ENCODE measurements at places on chromosomes 7 and 10.

DNA sequence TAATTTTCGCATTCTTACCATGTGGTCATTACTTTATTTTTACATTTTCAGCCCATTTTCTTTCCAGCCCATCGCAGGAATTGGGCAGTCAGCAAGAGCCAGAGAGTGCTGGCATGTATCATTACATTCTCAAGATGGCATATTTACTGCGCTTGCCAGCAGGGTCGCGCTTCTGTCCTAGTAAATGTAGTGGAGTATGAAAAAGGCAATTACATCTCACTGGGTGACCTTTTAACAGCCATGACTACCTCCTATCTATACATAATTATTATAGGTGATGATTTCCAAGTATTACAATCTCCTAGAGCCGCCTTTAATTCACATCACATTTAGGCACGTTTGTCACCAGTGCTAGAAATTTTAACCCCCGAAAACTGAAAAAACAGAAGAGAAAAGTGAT is 433.7 kb upstream of the MGMT start:
- no peak for DNase-seq

- DNase-seq: no peak
Measured at GRCh38 chr7:142455392-142455791, 197.5 kb upstream of the PRSS58 start.

GRCh38 chr7:44262031-44262430 is 61.3 kb downstream of the YKT6 start:
- DNase-seq: no peak

DNA sequence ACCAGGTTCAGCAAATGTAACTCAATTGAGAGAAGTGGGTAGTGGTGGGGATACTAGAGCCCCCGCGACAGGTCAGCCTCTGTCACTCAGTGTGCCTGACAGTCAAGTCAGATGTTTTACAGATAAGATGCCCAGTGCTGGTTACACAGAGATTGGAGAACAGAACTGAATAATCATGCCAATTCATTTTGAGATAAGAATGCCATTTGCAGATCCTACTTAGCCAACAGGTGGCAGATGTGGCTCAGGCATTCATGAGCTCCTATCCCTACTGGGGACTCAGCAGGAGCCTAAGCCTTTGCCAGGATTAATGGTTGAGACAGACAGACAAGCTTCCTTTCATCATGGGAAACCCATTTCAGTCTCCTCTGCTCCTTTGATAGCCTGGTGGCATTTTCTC is 137.8 kb downstream of the MAPK8 start:
- DNase-seq: no peak

- DNase-seq: no peak
Measured at GRCh38 chr10:21401196-21401595, 124.3 kb downstream of the SKIDA1 start.

- no peak for DNase-seq
Measured at GRCh38 chr10:79127151-79127961, 58.6 kb downstream of the ZMIZ1 start.

DNA sequence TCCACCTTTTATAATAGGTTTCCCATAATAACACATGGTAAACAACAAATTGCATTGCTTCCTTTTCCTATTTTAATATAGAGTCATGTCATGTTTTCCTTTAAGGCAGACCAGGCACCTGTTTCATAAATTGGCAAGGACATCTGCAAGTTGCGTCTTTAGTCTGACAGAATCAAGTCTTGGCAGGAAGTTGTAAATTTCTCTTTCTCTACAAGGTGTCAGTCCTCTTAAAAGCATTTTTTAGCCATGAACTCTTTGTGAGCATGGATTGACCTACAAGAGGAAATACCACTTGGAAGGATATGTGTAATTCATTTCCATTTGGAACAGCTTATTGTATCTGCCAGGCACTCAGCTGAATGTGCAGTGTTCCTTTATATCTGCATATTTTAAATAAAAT is 176.8 kb downstream of the PRKG1 start:
- no peak for DNase-seq

GRCh38 chr7:140033779-140034363 is 28.9 kb downstream of the PARP12 start:
- DNase-seq: no peak

DNA sequence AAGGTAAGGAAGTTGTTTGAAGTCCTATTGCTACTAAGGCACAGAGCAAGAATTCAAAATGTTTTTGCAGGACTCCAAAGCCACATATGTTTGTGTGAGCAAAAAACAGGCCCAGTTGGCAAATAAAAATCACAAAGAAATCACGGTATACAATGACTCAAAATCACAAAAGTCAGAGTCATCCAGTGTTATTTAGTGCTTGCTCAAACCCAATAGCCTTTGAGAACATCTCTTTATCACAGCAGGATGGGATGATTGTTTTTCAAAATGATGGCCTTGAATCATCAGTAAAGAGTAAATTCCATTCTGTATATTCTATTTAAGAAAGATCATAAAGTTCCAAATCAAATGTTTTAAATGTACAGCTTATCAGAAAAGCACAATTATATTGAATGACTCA is 693.9 kb downstream of the REEP3 start:
- DNase-seq: no peak

DNA sequence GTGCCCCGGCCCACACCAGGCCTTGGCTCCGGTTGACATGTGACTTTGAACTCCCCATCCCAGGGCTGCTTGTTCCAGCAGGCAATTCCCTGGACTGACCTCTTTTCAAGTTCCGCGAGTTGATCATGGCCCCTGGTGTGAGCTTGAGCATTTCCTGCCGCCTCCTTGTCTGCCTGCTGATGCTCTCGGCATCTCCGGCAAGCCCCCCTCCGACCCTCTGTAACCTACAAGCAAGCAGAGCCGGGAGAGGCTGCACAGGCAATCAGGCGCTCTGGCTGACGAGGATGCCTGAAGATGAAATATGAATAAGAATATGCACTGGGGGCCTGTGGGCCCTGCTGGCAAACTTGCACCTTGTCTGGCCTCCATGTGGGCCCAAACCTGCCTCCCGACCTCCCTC is 304.9 kb upstream of the MKI67 start:
- DNase-seq: no peak

GRCh38 chr10:35854661-35855060 is 212.6 kb upstream of the FZD8 start:
- no peak for DNase-seq

- no peak for DNase-seq
Measured at GRCh38 chr10:70274643-70275042, 9.2 kb downstream of the NPFFR1 start.

DNA sequence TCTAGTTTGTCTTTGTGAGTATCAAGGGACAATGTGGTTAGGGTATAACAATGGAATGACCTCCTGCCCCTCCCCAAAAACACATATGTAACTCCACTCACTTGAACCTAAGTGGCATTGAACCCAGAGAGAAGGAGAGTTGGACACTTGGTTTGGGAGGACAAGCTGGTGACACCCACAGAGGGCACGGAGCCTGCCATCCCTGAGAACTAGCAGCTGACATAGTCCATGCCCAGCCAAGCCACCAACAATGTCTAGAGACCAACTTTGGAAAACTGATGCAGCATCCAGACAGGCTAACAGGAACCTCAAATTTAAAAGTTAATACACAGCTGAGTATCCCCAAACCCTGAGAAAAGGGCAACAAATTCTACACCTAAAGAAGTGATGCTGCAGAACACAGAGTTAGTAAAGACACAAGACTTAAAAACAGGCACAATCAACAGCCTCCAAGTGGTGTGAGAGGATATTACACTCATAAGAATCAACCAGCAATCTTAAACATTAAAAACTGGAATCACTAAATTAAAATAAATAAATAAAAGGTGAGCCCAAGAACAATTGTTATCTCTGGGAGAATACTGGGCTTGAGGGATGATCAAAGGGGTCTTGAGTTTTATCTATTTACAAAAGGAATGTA is 27.2 kb downstream of the NUDCD3 start:
- DNase-seq: no peak

DNA sequence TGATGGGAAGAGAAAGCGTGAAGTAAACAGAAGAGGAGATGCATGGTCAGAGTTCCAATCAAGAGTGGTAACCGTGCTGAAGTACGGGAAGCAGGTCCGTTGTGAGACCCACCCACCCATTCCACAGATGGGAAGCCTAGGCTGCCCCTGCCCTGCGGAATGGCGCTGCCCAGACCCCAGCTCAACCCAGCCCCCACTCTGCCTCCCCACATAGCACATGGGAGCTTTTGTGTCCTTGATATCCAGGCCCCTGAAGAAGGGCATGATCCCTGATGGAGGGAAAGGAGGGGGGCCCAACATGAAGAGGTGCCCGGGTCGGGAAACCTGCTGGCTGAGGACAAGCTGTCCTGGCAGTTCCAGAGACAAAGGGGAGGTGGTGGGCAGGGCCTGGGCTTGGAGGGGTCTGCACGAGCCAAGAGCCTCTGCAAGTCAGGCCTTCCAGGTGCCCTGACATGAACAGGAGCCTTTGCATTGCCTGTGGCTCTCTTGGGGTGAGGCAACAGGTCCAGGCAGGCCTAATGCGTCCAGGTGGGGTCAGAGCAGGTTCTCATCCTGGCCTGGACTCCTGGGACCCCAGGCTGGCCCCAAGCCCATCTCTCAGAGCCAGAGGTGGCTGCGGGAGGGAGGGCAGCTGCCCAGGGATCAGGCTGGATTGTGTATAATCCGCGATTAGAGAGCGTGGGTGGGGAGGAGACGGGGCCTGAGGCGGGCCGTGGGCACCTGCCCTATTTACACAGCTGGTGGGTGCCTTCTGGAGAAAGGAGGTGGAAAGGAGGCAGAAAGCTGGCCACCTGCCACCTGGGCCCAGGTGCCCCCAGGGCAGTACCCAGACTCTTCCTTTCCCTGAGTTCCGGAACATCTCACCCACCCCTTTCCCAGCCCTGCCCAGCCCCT is 23.5 kb downstream of the YKT6 start:
- no peak for DNase-seq

- DNase-seq: no peak
Measured at GRCh38 chr7:98049034-98049433, 57.6 kb upstream of the LMTK2 start.

DNA sequence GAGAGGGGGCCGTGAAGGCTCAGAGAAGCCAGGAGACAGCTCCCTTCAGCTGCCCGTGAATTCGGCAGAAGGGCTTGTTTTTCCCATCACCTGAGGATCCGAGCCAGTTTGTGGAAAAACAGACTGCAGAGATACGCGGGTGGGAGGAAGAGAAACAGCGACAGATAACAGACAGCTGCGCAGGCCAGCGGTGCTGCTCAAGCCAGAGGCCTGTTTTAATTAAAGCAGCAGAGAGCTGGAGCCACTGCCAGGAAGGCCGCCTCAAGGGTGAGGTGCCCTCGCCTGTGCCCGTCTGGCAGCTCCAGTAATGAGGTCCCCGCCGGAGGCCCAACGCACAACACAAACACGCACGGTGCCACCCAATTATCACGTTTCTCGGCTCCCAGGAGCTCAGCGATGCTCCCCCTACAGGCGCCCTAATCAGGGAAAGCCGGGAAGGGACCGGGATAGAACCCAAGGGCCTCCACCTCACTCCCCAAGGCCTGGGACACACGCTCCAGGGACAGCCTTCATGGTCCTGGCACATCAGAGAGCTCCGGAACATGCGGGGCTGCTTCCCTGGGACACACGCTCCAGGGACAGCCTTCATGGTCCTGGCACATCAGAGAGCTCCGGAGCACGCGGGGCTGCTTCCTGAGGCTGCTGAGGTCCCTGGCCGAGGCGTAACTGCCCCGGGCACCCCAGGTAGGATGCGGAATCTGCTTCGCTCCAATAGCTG is 60.6 kb upstream of the DNAAF5 start:
- no peak for DNase-seq

DNA sequence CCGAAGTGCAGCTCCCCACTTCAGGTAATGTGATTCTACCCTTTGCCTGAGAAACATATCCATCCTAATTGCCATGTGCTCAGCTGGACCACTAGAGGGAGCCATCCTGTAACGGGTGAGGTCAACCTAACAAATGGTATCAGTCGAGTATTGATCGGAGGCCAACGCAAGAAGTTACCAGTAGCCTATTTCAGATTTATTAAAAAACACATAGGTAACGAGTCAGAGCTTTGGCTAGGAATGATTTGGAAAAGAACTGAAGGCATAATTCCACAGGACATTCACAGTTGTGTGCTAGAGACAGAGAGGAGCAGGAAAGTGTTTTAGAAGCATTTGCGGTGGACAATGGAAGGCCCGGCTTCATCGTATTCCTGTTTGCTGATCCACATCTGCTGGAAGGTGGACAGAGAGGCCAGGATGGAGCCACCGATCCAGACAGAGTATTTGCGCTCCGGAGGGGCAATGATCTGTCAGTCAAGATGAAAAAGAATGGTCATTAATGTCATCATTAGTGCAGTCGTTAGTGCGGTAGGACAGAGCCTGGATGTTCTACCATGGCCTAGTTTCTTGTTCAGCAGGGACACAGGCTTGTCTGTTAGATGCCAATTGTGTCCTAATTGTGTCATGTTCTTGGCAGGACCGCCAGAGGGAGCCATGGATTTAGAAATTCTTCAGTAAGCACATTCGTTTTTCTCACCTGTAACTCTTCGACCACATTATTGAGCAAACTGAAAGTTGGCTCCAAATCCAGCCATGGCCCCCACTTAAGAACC is 17.5 kb downstream of the ACTA2 start:
- peak; percentile 51 for DNase-seq

GRCh38 chr10:51046654-51047053 is 27.6 kb upstream of the PRKG1 start:
- no peak for DNase-seq

- DNase-seq: no peak
Measured at GRCh38 chr10:76555067-76555670, 1082.4 kb downstream of the KCNMA1 start.

DNA sequence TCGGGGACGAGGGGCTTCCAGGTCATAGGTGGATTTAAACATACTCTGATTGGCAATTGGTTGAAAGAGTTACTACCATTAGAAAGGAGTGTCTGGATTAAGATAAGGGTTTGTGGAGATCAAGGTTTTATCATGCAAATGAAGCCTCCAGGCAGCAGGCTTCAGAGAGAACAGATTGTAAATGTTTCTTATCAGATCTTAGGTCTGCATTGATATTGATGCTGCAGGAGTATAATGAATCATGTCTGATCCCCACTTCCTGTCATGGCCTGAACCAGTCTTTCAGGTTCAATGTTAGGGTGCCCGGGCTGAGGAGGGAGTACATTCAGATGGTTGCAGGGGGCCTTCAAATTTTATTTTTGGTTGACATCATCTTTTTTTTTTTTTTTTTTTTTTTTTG is 51.4 kb downstream of the SH3PXD2A start:
- DNase-seq: no peak

DNA sequence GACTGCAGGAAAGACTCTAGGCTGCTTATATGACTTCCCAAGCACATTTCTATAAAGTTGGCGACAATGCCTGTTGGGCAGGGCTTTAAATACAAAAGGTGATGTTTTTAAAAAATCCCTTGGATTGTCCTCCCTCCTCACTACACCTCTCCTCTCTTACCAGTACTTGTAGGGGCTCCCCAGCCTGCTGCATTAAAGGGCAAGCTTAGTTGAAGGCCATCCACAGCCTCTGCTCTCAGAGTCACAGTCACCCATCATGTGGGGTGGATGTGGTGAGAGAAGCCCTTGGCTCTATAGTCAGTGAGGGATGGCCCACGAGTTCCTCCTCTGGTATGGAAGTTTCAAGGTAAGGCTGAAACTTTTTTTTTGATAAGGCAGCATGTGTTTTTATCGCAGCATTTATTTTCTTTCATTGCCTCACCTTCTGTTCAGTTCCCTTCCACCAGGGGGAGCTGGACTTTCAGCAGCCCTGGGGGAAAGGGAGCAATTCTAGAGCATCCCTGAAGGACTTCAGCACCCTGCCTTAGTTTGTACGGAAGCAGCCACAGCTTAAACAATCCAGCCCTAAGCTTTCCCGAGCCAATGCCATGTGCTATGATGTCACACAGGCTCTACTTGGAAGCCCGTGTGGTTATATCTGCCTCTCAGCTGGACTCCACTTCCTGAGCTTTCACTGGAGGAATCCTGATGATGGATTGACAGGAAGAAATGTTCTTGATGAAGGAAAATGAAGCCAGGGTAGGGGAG is 131.9 kb downstream of the CALCR start:
- peak; percentile 11 for DNase-seq
